Activated CD4-positive, alpha-beta T cell treated with anti-CD3 and anti-CD28 coated beads, Interleukin-2, amount 10 ng/mL, durations not matched to agents 7 days and 5 days (primary cell): ENCODE measurements at places on chromosomes 6 and 20. TPM values are rescaled to one million over a fixed set of nuclear protein-coding genes. Genes with fewer than 3 reads are reported as not detected.
A peak's percentile ranks its signal among the peaks of the same experiment; 100 is the strongest.

Gene TAAR8
- total RNA-seq: not detected

Gene MYH7B
- 0.27 TPM for total RNA-seq

- no peaks in the 10 kb centered on the region for H3K27me3 ChIP-seq
- no peaks in the 10 kb centered on the region for H3K36me3 ChIP-seq
- H3K27ac ChIP-seq: no peak overlapping the region
- no peak overlapping the region for H3K4me3 ChIP-seq
Observed at GRCh38 chr6:109389650-109390274, 7.5 kb upstream of the CD164 start.

- H3K27me3 ChIP-seq: peaks cover 3% of the 10 kb centered on the region
- DNase-seq: no peak
- peaks cover 3% of the 10 kb centered on the region for H3K4me1 ChIP-seq
- no peak overlapping the region for H3K27ac ChIP-seq
Observed at GRCh38 chr20:63769891-63770474, 30.4 kb downstream of the SLC2A4RG start.

Gene TNF
- total RNA-seq: 47.1 TPM

Gene TFAP2A
- total RNA-seq: not detected

Gene OR2H1
- not detected for total RNA-seq

- peaks cover 6% of the 10 kb centered on the region for H3K36me3 ChIP-seq
- peak; percentile 19 for DNase-seq
- H3K27me3 ChIP-seq: peaks cover 84% of the 10 kb centered on the region
- H3K4me1 ChIP-seq: peaks cover 32% of the 10 kb centered on the region
Observed at GRCh38 chr6:28211840-28212509, 13.1 kb upstream of the ZSCAN9 start.

Gene LY6G5C
- 2.1 TPM for total RNA-seq

DNA sequence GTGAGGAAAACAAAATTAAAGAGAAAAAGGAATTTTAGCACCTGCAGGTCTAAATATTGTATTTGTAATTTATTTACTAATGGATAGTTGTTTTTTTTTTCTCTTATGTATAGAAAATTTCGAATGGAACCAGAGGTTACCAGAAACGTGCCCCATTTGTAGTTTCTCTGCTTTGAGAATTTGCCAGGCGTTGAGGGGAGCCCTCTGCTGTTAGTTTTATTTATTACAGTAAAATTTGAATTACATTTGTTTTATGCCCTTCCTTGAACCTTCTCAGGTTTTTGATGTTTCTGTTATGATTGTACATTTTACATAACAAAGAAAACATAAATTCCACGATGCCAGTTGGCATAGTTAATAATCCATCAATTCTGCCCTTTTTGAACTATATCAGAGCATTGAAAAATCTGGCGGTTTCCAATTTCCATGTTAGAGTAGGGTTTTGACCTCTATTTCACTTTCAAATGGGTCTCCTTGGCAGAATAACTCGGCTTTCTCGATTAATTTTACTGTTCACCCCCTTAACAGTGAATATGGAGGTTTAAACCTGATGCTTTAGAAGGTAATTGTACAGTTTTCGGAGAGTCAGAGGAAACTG, 35.1 kb upstream of the RFPL4B start:
- H3K27ac ChIP-seq: no peak overlapping the region
- H3K4me1 ChIP-seq: no peaks in the 10 kb centered on the region
- H3K4me3 ChIP-seq: no peak overlapping the region
- peaks cover 32% of the 10 kb centered on the region for H3K27me3 ChIP-seq
- no peaks in the 10 kb centered on the region for H3K36me3 ChIP-seq

DNA sequence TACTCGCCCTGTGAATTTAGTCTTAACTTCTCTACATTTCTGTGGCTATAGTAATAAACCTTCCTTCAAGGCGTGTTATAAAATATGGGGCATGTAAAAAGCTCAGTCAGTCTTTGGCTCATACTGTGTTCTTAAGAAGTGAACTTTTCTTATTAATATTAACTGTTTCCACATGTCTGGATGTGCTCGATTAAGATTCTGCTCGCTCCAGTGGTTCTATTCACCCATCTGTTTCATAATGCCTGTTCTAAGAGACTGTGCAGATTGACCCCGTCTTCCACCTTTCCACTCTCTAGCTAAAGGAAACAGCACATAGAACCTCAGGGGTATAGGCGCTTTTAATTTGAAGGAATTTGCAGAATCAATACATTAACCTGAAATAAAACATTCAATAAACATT, 99.9 kb downstream of the L3MBTL3 start:
- H3K27ac ChIP-seq: no peak overlapping the region
- no peak overlapping the region for H3K4me3 ChIP-seq
- H3K4me1 ChIP-seq: peaks cover 14% of the 10 kb centered on the region
- H3K36me3 ChIP-seq: peaks cover 29% of the 10 kb centered on the region
- DNase-seq: no peak

DNA sequence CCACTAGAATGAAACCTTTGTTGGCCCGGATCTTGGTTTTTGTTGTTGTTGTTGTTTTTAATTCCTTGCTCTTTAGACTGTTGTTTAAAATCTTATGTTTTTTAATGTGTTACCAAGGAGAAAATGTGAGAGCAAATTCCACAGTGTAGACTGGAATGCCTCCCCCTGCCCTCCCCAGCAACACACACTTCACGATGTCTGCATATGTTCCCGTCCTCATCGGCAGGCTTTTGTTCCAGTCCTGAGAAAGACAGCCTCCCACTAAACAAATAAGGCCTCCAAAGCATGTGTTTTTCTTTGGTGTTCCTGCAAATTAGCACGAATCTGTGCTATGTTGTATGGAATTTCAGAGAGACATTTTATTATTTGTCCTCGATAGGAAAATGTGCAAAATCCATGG, 263.3 kb upstream of the QKI start:
- H3K36me3 ChIP-seq: no peaks in the 10 kb centered on the region
- H3K4me1 ChIP-seq: no peaks in the 10 kb centered on the region

DNA sequence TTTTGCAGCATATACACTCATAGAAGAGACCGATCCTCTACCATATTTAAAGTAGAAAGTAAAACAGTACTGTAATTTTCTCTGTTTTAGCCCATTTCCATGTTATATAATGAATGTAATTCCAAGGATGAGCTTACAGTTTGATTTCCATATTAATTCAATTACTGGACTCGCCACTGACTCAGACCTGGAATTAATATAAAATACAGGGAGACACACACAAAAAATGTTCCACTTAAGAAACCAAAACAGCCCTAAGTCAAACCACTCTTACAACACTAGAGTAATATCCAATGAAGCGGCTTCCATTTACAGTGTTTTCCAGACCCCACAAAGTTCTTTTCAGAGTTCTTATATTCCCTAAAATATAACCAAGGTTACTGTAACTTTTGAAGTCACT, 110.6 kb downstream of the BACH2 start:
- no peak for DNase-seq
- no peaks in the 10 kb centered on the region for H3K27me3 ChIP-seq
- peaks cover 31% of the 10 kb centered on the region for H3K36me3 ChIP-seq
- peak overlapping the region; percentile 97 for H3K27ac ChIP-seq

DNA sequence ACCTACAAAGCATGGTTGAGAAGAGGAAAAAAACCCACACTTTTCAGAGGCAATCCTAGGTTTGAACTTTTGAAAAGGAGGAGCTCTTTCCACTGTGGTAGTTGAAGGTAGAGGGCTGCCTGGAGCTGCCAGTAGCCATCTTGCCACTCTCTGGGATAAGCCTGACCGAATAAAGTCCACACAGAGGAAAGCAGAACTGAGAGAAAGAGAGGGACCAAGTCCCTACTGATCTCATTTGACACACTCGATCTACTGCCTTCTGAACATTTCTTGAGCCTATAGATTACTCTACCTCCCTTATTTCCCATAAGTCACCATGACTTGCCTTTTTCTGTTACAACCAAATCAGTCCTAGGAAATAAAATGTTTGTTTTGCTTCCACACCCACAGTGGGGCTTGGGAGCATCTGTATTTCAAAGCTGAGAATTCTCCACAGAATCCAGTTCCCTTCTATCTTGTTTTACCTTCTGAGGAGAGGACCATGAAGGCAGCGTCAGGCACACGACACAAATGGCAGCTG, 147.0 kb upstream of the PTPRK start:
- H3K4me1 ChIP-seq: no peaks in the 10 kb centered on the region
- no peak for DNase-seq
- H3K27ac ChIP-seq: no peak overlapping the region

Gene DCBLD1
- 3.7 TPM for total RNA-seq

Gene SIRPG
- 90.1 TPM for total RNA-seq

DNA sequence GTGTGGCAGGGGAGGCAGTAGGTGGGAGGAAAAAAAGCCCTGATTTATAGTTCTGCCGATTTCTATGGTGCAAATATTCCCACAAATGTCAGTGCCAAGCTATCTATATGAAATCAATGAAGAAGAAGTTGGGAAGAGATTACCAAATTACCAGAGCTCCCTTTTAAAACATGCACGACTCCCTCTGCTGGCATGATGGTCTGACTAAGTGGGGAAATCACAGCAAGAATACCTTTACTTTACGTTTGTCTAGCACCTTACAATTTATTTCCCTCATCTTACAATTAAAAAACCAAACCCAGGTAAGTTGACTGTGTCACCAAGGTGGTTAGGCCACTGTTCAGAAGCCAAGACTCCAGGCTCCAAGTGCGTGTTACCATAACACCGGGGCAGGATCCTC, 55.6 kb downstream of the AGPAT4 start:
- no peak overlapping the region for H3K4me3 ChIP-seq
- H3K36me3 ChIP-seq: peaks cover 17% of the 10 kb centered on the region
- no peak for DNase-seq
- no peak overlapping the region for H3K27ac ChIP-seq

Gene SIRPD
- total RNA-seq: 0.17 TPM

GRCh38 chr6:166112580-166112979, 55.1 kb downstream of the TBXT start:
- no peaks in the 10 kb centered on the region for H3K4me1 ChIP-seq
- H3K27ac ChIP-seq: no peak overlapping the region
- H3K27me3 ChIP-seq: peaks cover 11% of the 10 kb centered on the region
- no peaks in the 10 kb centered on the region for H3K36me3 ChIP-seq
- no peak for DNase-seq

Gene EBF4
- total RNA-seq: 0.27 TPM

DNA sequence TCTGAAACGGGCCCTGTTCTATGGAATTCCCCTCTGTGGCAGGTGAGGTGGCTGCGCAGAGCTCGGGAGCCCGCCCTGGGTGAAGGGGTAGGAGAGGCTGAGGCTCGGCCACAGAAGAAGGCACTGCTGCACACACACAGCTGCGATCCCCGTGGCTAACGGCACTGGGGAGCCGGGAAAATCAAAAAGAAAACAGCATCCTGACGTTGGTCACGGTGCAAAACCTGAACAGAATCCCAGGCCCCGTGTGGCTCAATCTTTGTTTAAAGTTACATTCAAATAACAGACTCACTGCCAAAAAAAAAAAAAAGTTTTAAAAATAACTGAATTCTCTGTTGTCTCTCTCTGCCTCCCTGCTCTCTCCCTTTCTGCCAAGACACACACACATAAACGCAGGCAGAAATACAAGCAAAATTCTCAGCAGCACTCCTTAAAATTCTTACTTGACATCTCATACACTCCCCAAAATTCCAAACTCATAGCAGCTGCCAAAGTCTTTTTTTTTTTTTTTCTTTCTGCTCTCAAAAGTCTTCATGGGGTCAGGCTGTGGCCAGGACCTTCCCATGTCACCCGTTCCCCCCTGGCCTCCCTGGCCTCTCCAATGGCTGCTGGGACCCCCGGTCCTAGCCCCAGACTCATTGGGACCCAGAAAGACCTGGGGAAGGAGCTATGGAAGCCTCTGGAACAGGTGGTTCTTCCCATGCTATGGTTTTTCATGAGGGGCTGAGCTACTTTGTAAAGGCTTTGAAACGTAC, 248.8 kb downstream of the TTLL2 start:
- H3K27me3 ChIP-seq: no peaks in the 10 kb centered on the region
- H3K36me3 ChIP-seq: no peaks in the 10 kb centered on the region
- H3K27ac ChIP-seq: no peak overlapping the region

Gene BLTP3A
- 11.4 TPM for total RNA-seq

DNA sequence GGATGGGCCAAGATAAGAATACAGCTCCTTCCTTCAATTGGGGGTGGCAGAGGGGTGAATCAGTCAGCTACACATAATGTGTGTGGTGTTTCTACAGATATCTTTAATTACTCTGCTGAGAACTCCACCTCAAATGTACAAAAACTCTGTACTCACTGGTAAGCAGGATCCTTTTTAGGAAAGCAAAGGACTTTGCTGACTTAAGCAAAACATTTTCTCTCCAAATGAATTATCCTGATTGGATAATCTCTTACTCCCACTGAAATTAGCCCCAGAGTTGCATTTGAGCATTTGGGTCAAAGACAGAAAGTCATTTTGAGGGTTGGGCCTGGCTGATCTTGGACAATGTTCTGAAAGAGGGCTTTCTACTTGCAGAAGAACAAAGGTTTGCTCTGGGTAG, 13.4 kb downstream of the HLA-G start:
- no peaks in the 10 kb centered on the region for H3K36me3 ChIP-seq
- H3K4me1 ChIP-seq: peaks cover 6% of the 10 kb centered on the region
- H3K27ac ChIP-seq: no peak overlapping the region
- H3K4me3 ChIP-seq: no peak overlapping the region

DNA sequence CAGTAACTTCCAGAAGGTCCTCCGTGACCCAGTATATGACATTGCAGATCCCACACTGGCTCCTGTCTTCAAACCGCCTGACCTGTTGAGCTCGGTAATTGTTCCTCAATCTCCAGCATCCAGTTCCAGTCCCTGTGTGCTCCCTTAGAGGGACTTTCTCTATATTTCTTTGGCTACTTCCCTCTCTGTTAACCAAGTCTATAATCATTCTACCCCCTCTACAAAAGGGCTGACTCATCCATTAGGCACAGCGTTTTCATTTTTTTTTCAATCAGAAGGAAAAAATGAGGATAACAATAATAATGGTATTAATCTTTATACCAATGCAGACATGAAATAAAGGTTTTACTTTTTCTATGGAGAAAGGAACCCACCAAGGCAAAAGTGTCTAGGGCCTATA, 69.3 kb downstream of the FAM229B start:
- no peak for DNase-seq
- peaks cover 28% of the 10 kb centered on the region for H3K27me3 ChIP-seq
- no peaks in the 10 kb centered on the region for H3K36me3 ChIP-seq

DNA sequence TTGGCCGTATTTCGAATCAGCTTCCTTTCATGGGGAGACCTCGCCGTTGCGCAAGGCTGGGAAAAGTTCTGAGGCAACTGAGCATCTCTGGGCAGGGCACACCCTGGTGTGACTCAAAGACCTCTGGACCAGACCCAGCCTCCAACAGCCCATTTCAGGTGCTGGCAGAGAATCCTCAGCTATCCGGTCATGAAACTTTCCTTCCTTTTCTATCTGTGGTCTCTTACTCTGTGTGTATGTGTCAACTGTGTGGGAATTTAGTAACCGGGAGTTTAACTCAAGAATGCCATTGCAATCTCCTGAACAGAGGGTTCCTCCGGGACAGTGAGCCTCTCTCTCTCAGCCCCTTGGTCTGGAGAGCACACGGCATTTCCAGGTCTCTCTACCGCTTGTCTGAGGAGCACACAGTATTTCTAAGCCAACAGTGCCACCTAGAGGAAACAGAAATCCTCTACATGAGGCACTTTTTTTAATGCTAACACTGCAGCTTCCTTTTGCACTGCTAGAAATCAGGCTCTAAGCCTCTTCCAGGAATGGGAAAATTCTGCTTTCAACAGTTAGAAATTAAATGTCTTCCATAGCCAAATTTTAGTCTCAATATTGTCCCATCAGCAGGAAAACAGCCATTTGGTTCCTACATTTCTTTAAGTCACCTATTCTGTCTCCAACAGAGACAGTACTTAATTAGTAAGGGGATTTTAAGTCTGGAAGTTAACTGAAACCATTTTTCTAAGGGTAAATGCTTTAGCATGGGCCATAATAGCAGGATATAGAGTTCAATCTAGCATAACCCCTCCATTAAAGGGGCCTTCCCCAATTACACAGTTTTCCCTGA, 32.7 kb downstream of the PLN start:
- no peaks in the 10 kb centered on the region for H3K27me3 ChIP-seq
- H3K36me3 ChIP-seq: peaks cover 66% of the 10 kb centered on the region
- no peaks in the 10 kb centered on the region for H3K4me1 ChIP-seq
- no peak overlapping the region for H3K4me3 ChIP-seq
- peak; percentile 35 for DNase-seq
- peak overlapping the region; percentile 79 for H3K27ac ChIP-seq
